ENCODE measurements at places on chromosomes 11 and 22.

DNA sequence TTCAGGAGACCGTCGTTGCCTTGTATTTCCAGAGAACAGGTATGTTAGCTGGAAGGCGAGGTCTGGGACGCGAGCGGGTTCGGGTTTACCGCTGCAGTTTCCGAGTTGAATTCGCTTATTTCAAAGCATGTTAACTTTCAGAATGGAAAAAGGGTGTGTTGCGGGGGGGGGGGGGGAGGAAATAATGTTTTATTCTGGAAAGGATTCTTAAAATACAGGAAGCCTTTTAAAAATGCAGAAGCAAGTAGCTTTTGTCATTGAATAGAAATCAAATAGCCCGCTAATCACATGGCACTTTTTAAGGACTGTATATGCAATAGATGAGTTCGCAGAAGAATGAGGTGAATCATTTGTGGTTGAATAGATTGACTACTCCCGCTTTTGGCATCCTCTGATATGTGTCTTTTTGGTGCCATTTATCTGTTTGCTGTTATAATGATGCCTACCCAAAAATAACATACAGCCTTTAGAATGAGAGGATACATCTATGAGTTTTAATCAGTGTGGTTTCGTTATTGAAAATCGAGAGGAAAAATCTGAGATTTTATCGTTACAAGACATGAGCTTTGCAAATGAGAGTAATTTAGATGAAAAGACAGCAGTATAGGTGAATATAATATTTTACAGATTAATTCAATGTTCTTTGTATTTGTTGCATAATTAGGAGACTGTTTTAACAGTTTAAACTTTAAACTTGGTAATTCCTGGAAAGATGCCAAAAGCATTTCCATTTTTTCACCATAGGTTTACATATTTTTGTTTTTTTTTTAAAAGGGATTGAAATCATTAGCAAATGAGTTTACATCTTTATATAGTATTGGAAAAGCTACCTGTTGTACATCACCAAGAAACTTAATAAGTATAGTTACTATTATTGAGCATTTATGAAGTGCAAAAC is 1.7 kb downstream of the PDE3B start:
- no peak for DNase-seq

DNA sequence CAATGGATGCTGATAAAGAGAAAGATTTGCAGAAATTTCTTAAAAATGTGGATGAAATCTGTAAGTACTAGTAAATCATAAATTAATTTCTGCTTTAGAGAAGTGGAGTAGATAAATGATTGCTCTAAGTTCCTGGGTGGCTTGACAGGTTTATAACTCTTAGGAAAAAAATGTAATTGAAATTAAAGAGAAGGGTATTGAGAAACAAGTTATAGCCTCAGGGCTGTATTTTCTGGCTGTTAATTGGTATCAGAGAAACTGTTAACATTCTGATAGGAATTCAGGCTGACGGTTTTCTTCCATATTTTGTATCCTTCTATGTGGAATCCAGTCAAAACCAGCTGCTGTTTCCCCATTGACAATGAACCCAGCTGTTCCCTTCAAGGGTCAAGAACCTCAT is 1.9 kb downstream of the TTC12 start:
- DNase-seq, result no peak

DNA sequence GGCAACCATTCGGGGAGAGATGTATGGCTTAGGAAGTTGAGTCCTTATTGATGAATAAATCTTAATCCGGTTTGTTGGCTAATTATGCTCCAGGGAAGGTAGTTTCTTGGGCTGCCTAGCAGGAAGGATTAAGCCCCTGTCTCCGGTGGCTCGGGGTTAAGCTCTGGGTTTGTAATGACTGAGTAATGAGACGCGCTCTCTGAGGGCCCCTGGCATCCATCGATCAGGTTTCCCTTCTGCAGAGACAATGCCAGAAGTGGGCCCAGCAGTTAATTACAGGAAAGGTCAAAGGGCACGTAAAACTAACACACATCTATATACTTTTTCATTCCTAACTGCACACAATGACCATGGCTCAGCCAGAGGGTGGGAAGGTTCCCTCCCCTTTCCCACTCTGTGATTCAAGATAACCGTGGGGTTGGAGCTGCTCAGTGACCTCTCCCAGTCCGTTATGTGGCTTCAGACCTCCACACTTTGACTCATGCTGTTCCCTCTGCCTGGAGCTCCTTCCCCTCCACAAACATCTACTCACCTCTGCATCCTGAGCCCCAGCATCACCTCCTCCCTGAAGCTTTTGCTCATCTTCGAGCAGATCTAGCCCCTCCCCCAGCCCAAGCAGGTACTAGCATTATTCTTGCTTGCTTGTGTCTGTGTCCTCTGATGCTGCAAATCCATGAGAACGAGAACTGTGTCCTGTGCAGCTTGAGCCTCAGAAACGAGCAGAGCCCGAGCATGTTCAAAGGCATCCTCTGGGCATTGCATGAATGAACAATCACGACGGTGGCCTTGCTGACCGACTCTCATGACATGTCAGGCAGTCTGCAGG is 16.6 kb downstream of the SCUBE1 start:
- DNase-seq, result no peak

- DNase-seq, result no peak
These were observed 219.7 kb downstream of the CEP164 start for GRCh38 chr11:117547195-117547850.

DNA sequence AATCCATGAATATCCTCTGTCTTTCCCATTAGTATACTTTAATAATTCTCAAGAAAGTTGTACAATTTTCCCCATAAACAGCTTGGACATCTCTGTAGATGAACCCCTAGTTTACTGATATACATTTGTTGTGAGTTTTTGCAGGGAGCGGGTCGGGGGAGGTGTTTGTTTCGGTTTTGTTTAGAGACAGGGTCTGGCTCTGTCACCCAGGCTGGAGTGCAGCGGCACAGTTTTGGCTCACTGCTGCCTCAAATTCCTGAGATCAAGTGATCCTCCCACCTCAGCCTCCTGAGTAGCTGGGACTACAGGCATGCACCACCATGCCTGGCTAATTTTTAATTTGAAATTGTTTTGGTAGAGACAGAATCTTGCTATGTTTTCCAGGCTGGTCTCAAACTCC is 57.6 kb downstream of the IGLL5 start:
- DNase-seq, result no peak

DNA sequence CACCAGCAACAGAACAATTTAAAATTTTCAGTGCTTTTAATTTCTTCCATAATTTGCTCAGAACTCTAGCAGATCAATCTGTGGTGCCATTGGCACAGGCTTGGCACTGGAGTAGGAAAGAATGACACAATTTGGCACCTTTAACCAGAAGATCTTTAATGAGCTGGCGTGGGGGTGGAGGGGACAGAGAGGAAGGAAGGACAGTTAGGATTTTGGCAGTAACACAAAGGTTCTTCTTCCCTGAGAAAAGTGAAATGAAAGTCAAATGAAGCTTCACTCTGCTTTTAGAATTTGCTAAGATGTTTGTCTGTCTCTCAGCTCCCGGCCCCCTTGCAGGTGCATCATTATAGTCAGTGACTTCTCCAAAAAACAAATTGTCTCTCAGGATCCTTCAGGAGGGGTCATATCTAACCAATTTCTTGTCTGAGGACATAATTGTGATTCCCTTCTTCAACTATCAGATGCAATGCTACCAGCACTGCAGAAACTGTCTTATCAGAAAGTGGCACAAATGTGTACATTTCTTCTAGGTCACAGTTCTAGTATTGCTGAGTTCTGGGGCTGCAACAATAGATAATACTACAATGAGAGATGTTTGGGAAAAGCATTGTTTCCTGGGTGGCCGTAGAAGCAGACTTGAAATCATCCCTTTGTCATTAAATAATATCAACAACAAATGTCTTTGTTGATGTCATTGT is 66.8 kb downstream of the CSTPP1 start:
- no peak for DNase-seq

- DNase-seq, result peak; percentile 63
These were observed 27.9 kb upstream of the ABCC8 start for GRCh38 chr11:17504330-17505107.

- no peak for DNase-seq
These were observed 5.8 kb downstream of the PATZ1 start for GRCh38 chr22:31340360-31340759.

- DNase-seq, result no peak
These were observed 42.3 kb downstream of the SYTL2 start for GRCh38 chr11:85768473-85769146.

- DNase-seq, result peak; percentile 64
These were observed at the start of gene IFITM1 for GRCh38 chr11:313787-314553. Gene IFITM1, plus strand, starts transcription at chr11:314040. Its CDS starts 131 bp downstream, at chr11:314171.

GRCh38 chr11:85752890-85753581 is 57.9 kb downstream of the SYTL2 start:
- DNase-seq, result peak; percentile 82

DNA sequence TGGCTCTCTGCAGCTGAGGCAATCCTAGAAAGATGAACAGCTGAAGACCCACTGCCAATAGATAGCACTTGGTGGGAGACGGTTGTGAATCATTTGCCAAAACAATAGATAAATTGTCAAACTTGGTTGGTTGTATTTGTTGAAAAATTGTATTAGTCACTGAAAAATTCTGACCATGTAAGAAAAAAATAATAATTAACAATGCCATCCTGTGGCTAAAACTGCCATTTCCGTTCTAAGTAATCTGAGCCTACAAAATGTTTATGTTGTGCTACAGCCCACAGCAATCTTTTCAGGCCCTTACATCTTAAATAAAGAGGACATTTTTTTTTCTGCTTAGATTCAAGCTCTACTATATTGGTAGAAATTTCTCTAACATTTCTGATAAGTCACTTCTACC is 103.2 kb upstream of the ANO3 start:
- no peak for DNase-seq

GRCh38 chr11:14065681-14066080 is 103.2 kb downstream of the SPON1 start:
- DNase-seq, result no peak

DNA sequence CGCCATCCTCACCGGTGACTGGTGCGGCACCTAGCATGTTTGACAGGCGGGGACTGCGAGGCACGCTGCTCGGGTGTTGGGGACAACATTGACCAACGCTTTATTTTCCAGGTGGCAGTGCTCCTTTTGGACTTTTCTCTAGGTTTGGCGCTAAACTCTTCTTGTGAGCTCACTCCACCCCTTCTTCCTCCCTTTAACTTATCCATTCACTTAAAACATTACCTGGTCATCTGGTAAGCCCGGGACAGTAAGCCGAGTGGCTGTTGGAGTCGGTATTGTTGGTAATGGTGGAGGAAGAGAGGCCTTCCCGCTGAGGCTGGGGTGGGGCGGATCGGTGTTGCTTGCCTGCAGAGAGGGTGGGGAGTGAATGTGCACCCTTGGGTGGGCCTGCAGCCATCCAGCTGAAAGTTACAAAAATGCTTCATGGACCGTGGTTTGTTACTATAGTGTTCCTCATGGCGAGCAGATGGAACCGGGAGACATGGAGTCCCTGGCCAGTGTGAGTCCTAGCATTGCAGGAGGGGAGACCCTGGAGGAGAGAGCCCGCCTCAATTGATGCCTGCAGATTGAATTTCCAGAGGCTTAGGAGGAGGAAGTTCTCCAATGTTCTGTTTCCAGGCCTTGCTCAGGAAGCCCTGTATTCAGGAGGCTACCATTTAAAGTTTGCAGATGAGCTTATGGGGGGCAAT is 1.1 kb downstream of the NEAT1 start:
- DNase-seq, result peak; percentile 33

GRCh38 chr22:36991206-36991605 is 28.0 kb downstream of the TST start:
- DNase-seq, result no peak

DNA sequence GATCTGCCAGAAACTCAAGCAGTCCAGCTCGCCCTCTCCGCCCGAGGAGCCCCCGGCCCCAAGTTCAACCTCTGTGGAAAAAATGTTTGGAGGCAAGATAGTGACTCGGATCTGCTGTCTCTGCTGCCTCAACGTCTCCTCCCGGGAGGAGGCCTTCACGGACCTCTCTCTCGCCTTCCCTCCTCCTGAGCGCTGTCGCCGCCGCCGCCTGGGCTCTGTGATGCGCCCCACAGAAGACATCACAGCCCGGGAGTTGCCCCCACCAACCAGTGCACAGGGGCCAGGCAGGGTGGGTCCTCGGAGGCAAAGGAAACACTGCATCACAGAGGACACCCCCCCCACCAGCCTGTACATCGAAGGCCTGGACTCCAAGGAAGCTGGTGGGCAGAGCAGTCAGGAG is 20.8 kb downstream of the USP35 start:
- DNase-seq, result no peak

DNA sequence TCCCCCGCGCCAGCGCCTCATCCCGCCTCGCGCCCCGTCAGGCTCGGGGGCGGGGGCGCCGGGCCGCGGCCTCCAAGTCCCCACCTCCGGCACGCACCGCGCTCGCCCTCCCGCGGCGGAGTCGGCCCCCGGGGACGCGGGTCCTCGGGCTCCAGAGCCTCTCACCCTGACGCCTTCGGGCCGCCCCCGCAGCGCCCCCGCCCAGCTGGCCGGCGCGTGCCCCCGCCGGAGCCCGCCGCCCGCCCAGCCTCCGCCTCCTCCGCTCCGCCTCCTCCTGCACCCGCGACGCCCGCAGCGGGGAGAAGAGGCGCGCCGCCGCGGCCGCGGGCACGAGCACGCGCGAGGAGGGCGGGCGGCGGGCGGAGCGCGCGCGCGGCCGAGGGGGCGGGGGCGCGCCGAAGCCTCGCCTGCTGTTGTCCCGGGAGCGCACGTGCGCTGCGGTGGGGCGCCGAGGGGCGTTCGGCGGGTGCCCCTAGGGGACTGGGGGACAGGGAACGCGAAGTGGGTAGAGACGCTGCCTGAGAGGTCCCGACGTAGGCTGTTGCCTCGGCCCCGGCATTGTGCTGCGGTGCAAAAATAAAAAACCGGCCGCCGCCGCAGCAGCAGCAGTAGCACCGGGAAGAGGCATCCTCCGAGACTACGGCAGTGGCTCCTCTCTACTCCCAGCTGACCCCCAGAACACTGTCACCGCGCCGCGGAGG is 87.4 kb upstream of the ARHGAP32 start:
- DNase-seq, result peak; percentile 64

GRCh38 chr22:33034753-33035152 is 23.4 kb downstream of the SYN3 start:
- DNase-seq, result no peak

- DNase-seq, result no peak
These were observed 161.7 kb downstream of the ATG16L2 start for GRCh38 chr11:72975778-72976521.

- DNase-seq, result no peak
These were observed 141.0 kb downstream of the ARHGAP42 start for GRCh38 chr11:100827934-100828661.

GRCh38 chr11:116215471-116216113 is 557.2 kb downstream of the BUD13 start:
- DNase-seq, result no peak

DNA sequence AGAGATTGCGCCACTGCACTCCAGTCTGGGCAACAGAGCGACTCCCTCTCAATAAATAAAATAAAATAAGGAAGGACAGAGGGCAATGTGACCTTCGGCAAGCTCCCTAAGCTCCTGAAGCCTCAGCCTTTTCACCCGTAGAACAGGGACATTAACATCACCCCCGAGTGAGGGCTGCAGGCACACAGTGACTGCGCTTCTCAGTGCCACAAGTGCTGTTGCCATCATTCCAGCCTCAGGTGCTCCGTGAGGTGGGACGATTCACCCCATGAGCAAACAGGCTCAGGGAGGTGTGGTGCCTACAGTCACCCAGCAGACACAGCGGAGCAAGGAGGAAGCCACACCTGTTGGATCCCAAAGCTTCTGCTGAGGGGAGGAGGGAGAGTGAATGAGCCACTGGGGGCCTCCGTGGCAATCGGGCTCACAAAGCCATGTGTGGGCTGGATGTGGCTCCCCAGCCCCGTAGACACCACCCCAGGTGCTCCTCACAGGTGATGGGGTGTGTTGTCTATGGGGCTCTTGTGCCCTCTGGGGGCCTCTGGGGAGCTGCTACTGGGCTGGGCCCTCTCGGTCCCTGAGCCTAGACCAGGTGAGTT is 9.1 kb upstream of the TCF20 start:
- no peak for DNase-seq

Data from activated CD4-positive, alpha-beta T cell treated with anti-CD3 and anti-CD28 coated beads for 1 hour (primary cell).